ENCODE measurements at places on chromosomes 5 and 9.

GRCh38 chr5:72121780-72122445 is 14.6 kb downstream of the MAP1B start:
- no peak for DNase-seq

GRCh38 chr9:90868555-90868954 is 66.9 kb downstream of the SYK start:
- DNase-seq, result no peak

GRCh38 chr9:128191406-128192046 is at the start of gene CIZ1:
CIZ1 (minus strand) TSS chr9:128191572; CDS start chr9:128190857, 715 bp downstream.
- DNase-seq, result peak; percentile 33

DNA sequence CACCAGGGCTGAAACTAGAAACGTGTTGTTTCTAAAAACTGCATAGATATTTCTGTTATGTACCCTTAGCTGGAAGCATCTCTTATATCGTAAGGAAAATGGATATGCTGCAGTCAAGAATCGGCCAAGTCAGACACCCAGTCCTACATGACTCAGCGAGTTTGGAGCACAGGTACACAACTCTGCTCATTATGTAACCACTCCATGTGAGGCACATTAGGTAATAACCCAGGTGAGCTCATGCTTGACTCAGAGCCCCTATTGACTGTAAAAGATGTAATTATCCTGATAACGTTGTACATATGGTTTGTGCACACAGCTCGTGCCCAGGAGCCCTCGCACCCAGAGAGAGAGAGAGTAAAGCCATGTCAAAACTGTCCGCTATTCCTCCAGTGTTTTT is 593.7 kb upstream of the ACO1 start:
- no peak for DNase-seq

DNA sequence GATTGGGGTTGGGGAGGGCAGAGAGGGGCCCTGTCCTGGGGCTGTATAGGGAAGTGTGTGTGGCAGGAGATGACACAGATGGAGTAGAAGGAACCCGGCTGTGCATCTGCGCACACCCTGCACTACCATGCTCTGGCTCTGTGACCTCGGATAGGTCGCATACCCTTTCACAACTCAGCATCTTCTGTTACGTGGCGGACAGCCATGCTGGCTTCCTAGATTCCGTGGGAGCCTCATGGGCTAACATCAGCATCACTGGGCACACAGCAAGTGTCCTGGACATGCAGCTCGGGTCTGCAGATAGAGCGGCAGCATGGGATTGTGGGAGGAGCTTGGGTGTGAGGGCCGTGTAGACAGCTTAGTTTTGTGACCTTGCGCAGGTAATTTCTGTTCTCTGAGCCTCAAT is 9.2 kb downstream of the ARPC5L start:
- DNase-seq, result no peak

DNA sequence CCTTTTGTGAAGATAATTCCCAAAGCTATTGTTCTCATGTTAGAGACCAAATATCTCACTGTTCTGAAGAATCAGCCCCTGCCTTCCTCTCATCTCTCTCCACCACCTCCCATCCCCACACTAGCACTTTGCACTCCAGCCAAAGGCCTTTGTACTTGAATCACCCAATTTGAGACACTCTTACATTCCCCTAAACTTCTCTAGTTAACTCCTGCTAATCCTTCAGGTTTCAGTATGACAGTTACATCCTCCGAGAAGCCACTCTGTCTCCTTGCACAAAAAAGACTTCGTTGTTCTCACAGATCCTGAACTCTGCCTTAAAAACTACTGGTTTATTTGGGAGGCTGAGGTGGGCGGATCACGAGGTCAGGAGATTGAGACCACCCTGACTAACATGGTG is 227.5 kb downstream of the PIK3R1 start:
- DNase-seq, result no peak

DNA sequence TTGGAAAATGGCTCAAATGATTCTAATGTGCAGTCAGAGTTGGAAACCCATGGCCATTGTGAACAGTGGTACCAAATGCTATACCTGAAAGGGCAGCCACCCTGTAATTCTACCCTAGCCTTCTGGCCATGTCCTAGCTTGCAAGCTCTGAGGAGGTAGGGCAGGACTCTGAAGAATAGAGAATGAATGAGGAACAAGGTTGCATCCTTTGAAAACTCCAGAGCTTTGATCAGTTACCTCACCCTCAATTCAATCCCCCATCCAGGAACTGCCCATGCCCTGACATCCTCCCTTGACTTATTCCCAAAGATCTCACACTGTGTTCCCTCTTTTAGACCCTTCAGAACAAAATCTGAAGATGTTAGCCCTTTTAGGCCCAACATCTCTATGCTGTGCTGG is 17.8 kb upstream of the ERMP1 start:
- no peak for DNase-seq
